ENCODE measurements at places on chromosomes 4 and X.

- no peak for DNase-seq
Observed at GRCh38 chr4:26273616-26273980, 47.2 kb upstream of the RBPJ start.

- DNase-seq: no peak
Observed at GRCh38 chr4:65550500-65550899, 119.8 kb downstream of the EPHA5 start.

- DNase-seq: no peak
Observed at GRCh38 chrX:70336767-70337166, 46.9 kb downstream of the KIF4A start.

GRCh38 chrX:42119076-42119475 lies 195.7 kb upstream of the CASK start:
- DNase-seq: no peak

GRCh38 chr4:74858921-74859562 lies 64.7 kb upstream of the BTC start:
- DNase-seq: no peak

DNA sequence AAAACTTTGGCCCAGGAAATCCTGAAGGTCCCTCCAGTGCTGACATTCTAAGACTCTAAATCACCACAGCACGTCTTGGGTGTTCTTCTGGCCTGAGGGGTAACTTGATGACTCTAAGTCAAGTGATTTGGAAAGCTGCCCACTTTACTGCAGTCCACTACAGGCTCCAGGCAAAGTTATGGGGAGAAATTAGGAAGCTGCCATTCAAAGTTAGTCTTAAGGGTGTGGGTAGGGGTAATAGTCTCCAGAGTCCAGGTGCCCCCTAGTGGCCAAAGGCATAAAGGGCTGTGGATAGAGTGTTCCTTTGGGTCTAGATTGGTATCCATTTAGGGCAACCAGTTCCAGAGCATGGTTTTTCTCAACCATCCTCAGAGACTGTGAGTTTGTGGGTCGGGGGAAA lies 38.7 kb upstream of the SLC16A2 start:
- peak; percentile 49 for DNase-seq

GRCh38 chr4:124032035-124032434 lies 635.4 kb downstream of the SPRY1 start:
- no peak for DNase-seq

- DNase-seq: peak; percentile 80
Observed at GRCh38 chr4:184267673-184268583, 50.3 kb upstream of the ENPP6 start.

DNA sequence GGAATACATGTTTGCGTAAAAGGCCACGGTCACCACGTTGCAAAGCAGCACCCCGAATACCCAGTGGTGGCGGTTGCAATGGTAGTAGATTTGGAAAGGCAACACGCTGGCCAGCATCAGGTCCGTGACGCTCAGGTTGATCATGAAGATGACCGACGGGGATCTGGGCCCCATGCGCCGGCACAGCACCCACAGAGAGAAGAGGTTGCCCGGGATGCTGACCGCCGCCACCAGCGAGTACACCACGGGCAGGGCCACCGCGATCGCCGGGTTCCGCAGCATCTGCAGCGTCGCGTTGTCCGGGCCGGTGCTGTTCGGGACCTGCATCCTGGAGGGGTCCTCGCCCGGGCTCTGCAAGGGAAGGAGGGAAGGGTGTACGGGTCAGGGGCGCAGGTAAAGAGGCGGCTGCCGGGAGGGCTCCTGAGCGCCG lies 13.5 kb upstream of the ASMTL start:
- DNase-seq: no peak
